Transverse colon (tissue), 4 donors: ENCODE measurements at places on chromosomes 4 and X. TPM values are rescaled to one million over a fixed set of nuclear protein-coding genes. Genes with fewer than 3 reads are reported as not detected.

Gene PHEX
- not detected for total RNA-seq

Gene HTR2C
- not detected for total RNA-seq

Gene PYURF
- 77.1 TPM for total RNA-seq

Gene LRIT3
- not detected for total RNA-seq

Gene KLKB1
- total RNA-seq = 1.7 TPM

Gene G3BP2
- total RNA-seq = 110 TPM

Gene SPANXC
- not detected for total RNA-seq

Gene USP26
- not detected for total RNA-seq

Gene ATP6AP2
- 95.9 TPM for total RNA-seq

Gene OPN1LW
- total RNA-seq = not detected

Gene ZNF185
- total RNA-seq = 3.2 TPM

DNA sequence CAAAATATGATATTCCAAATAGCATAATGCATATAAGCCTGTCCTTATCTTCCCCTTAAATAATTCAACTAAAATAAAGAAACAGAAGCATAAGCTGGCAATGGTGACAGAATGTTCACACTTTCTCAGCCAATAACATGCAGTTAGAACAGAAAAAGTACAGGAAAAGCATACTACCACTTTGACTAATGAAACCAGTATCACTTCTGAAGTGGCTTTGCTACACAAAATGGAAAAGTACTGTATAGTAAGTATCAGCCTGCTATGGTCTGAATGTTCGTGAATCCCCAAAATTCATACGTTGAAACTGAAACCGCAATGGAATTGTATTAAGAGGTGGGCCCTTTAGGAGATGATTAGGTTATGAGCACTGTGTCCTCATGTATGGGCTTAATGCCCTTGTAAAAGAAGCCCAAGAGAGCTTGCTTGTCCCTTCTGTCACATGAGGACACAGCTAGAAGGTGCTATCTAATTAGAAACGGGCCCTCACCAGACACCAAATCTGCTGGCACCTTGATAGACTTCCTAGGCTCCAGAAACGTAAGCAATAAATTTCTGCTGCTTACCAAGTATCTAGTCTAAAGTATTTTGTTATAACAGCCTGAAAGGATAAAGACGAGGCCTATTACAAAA lies 102.6 kb downstream of the PRDM5 start:
- no peak overlapping the region for H3K4me3 ChIP-seq
- no peak overlapping the region for H3K27ac ChIP-seq
- DNase-seq = no peak
- no peaks in the 10 kb centered on the region for H3K4me1 ChIP-seq
- H3K36me3 ChIP-seq = no peaks in the 10 kb centered on the region
- H3K27me3 ChIP-seq = no peaks in the 10 kb centered on the region

GRCh38 chr4:178339769-178340168 lies 897.5 kb upstream of the AGA start:
- no peak overlapping the region for H3K4me3 ChIP-seq
- no peaks in the 10 kb centered on the region for H3K27me3 ChIP-seq
- DNase-seq = no peak
- no peaks in the 10 kb centered on the region for H3K36me3 ChIP-seq
- H3K27ac ChIP-seq = no peak overlapping the region
- no peaks in the 10 kb centered on the region for H3K4me1 ChIP-seq

DNA sequence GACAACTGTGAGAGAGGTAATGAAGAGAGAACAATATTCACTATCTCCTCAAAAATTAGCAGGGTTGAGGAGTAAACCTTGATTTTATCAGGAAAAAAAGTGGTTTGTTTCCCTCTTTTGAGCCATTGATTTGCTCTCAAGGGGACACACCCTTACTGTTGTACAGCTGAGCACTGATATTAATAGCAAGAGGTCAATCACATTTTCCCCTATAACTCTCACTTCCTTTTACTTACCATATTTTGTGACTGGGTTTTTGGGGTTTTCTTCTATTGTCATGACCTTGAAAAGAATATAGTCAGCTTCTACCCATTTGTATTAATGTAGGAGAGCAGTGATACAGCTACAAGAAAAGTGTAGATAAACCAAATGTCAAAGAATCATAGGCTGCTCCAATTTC lies 70.2 kb upstream of the LONRF3 start:
- no peak overlapping the region for H3K4me3 ChIP-seq
- H3K27ac ChIP-seq = no peak overlapping the region
- no peaks in the 10 kb centered on the region for H3K27me3 ChIP-seq
- DNase-seq = no peak
- H3K4me1 ChIP-seq = no peaks in the 10 kb centered on the region
- no peaks in the 10 kb centered on the region for H3K36me3 ChIP-seq

- DNase-seq = no peak
- H3K4me3 ChIP-seq = no peak overlapping the region
- H3K4me1 ChIP-seq = peaks cover 17% of the 10 kb centered on the region
- peak overlapping the region; percentile 76 for H3K27ac ChIP-seq
- H3K27me3 ChIP-seq = no peaks in the 10 kb centered on the region
Measured at GRCh38 chr4:68905598-68905938, 46.0 kb downstream of the UGT2A3 start.

DNA sequence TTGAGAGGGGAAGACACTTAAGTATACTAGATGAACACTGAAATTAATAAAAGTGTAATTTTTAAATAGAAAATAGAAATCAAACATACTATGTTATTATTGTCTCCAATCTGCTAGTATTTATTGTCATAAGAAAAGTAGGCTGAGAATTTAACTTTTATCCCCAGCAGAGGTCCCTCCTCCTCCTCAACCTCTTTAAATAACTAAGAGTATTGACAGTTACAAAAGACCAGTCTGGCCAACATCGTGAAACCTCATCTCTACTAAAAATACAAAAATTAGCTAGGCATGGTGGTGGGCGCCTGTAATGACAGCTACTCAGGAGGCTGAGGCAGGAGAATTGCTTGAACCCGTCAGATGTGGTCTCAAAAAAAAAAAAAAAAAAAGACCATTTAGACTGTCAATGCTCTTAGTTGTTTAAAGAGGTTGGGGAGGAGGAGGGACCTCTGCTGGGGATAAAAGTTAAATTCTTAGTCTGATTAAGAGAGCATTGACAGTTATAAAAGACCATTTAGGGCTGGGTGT lies 4.2 kb downstream of the SLC30A9 start:
- no peaks in the 10 kb centered on the region for H3K36me3 ChIP-seq
- no peak for DNase-seq
- H3K27ac ChIP-seq = no peak overlapping the region
- no peaks in the 10 kb centered on the region for H3K27me3 ChIP-seq

GRCh38 chrX:154738011-154738738 lies 12.7 kb downstream of the GAB3 start:
- no peaks in the 10 kb centered on the region for H3K27me3 ChIP-seq
- H3K27ac ChIP-seq = peak overlapping the region; percentile 63
- peak; percentile 45 for DNase-seq
- no peak overlapping the region for H3K4me3 ChIP-seq

GRCh38 chr4:2793586-2794485 lies 951 bp downstream of the SH3BP2 start:
- peak overlapping the region; percentile 84 for H3K27ac ChIP-seq
- no peaks in the 10 kb centered on the region for H3K36me3 ChIP-seq
- peak; percentile 54 for DNase-seq
- H3K4me1 ChIP-seq = peaks cover 57% of the 10 kb centered on the region

- H3K36me3 ChIP-seq = no peaks in the 10 kb centered on the region
- H3K4me1 ChIP-seq = no peaks in the 10 kb centered on the region
- no peak overlapping the region for H3K4me3 ChIP-seq
- H3K27ac ChIP-seq = no peak overlapping the region
Measured at GRCh38 chr4:14897217-14897616, 105.1 kb upstream of the CPEB2 start.

DNA sequence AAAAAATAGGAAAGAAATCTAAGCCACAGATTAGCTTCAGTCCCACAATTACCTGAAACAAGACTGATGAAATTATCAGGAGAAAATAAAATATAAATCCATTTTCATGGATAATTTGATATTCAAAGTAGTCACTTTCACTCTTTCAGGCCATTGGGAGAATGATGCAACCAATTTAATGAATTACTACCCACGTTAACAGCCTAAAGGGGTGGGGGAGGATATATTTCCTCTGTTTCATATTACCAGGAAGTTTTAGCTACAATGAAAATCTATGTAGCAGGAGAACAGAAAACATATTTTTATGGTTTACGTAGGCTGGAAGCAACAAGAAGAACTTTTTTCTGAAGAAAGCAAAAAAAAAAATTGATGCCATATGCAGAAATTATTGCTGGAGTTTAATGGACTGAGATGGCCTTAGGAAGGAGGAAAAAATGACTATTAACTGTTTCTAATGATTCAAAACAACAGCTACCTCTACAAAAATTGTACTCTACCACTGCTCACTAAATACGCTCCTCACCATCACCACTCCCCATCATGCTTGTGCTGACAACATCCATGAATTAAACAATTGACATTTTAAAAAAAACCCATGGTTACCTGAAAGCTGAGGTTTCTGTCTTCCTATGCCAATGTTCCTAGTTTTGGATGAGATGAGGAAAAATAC lies 100.9 kb downstream of the CXXC4 start:
- no peak overlapping the region for H3K4me3 ChIP-seq
- no peaks in the 10 kb centered on the region for H3K36me3 ChIP-seq
- no peak overlapping the region for H3K27ac ChIP-seq
- H3K4me1 ChIP-seq = no peaks in the 10 kb centered on the region
- no peak for DNase-seq

DNA sequence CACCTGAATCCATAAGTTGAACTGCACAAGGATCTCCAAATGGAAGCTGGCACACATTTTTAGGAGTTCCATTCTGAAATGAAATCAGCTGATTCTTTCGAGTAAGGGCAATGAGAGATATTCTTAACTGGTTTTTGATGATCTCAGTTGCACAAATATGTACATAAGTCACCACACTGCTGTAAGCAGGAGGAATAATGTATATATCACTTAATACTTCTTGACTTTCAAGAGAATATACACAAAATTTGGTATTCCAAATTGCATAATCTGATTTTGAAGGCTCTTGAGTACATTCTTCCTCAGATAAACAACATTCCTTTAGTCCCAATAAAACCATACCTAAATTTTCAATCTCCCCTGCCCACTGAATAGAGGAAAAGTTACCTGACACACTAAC lies 8.2 kb downstream of the FANCB start:
- no peak overlapping the region for H3K4me3 ChIP-seq
- no peaks in the 10 kb centered on the region for H3K36me3 ChIP-seq
- no peaks in the 10 kb centered on the region for H3K4me1 ChIP-seq
- no peak overlapping the region for H3K27ac ChIP-seq
- no peak for DNase-seq

- H3K27ac ChIP-seq = no peak overlapping the region
- no peaks in the 10 kb centered on the region for H3K36me3 ChIP-seq
- H3K4me3 ChIP-seq = no peak overlapping the region
- no peak for DNase-seq
Measured at GRCh38 chr4:2489081-2489805, 20.3 kb downstream of the RNF4 start.

DNA sequence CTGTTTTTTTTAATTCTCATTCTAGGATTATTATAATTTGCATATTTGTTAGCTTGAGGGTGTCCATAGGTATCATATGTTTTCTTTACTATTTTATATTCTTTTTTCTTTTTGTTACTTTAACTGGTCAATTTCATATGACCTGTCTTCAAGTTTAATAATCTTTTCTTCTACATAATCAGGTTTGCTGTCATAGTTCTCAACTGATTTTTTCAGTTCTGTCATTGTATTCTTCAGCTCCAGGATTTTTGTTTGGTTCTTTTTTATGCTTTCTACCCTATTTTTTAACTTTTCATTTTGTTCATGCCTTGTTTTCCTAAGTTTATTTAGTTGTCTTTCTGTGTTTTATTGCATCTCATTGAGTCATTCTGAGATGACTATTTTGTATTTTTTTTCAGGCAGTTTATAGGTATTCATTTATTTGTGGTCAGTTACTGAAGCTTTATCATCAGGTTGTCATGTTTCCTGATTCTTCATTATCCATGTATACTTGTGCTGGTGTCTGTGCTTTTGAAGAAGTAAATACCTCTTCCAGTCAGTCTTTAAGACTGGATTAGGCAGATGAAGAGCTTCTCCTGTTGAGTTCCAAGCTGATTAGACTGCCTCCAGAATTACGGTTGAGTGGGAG lies 220.3 kb upstream of the VEGFC start:
- H3K4me1 ChIP-seq = no peaks in the 10 kb centered on the region
- no peak for DNase-seq
- no peak overlapping the region for H3K27ac ChIP-seq
- no peaks in the 10 kb centered on the region for H3K27me3 ChIP-seq

- peak within 1 kb of the TSS; percentile 68 for H3K4me3 ChIP-seq
- peaks cover 34% of the 10 kb centered on the region for H3K27me3 ChIP-seq
- H3K36me3 ChIP-seq = no peaks in the 10 kb centered on the region
- H3K27ac ChIP-seq = peak within 1 kb of the TSS; percentile 84
- H3K4me1 ChIP-seq = no peaks in the 10 kb centered on the region
Measured at GRCh38 chrX:150362599-150363481, at the start of gene MAMLD1. Gene MAMLD1 (plus strand): TSS chrX:150363317. CDS start chrX:150445517, 82,200 bp downstream.

DNA sequence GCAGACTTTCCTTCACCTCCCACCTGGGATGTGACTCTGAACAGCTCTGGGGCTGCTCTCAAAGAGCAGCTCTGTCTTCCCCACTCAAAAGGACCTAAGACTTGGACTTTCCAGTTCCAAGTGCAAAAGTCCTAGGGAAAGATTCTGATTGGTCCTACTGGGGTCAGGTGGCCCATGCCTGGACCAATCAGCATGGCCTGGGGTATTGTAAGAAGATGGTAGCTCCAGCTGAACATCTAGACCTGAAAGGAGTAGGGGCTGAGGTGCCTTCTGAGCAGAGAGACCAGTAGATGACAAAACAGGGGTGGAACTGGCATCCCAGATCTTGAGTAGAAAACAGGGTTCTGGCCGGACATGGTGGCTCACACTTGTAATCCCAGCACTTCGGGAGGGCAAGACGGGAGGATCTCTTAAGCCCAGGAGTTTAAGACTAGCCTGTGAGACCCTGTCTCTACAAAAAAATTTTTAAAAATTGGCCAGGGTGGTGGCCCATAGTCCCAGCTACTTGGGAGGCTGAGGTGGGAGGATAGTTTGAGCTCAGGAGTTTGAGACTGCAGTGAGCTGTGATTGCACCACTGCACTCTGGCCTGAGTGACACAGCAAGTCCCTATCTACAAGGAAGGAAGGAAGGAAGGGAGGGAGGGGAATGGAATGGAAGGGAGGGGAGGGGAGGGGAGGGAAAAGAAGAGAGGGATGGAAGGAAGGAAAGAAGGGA lies 27.4 kb upstream of the MRFAP1 start:
- H3K27me3 ChIP-seq = no peaks in the 10 kb centered on the region
- H3K4me3 ChIP-seq = no peak overlapping the region
- H3K27ac ChIP-seq = no peak overlapping the region
- H3K4me1 ChIP-seq = no peaks in the 10 kb centered on the region
- DNase-seq = no peak

GRCh38 chrX:47129899-47130358 lies 14.6 kb downstream of the NDUFB11 start:
- peak overlapping the region; percentile 79 for H3K27ac ChIP-seq
- H3K4me1 ChIP-seq = peaks cover 4% of the 10 kb centered on the region
- no peak for DNase-seq
- no peaks in the 10 kb centered on the region for H3K36me3 ChIP-seq
- peak overlapping the region; percentile 63 for H3K4me3 ChIP-seq
- no peaks in the 10 kb centered on the region for H3K27me3 ChIP-seq
